Nucleus accumbens (tissue), 56 donors: ENCODE measurements at places on chromosomes 1 and 21.

DNA sequence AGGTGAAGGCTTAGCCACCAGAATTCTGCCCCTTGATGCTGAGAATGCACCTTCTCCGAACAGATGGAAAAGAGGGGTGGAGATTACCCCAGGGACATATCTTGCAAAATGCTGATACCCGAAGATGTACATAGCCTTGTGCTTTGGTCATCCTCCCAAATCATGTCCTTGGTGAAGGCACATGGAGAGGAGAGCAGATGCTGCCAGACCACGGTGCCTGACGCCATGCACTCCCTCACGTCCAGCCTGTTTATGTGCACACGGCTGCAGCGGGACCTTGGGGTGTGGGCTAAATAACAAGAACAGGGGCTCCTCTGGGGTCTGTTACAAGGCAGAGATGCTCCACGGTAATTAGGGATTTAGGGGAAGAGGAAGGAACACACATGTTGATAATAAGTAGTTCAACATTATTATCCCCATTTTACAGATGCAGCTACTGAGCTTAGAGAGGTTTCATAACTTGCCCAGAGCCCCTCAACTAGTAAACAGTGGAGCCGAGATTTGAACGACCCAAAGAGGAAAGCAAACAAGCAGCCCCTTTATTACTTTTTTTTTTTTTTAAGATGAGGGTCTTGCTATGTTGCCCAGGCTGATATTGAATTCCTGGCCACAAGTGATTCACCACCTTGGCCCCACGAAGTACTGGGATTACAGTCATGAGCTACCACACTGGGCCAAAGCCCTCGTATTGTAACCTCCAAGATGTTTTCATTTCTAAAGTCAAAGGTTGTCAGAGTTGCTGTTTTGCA lies 12.9 kb downstream of the EPHX1 start:
- DNase-seq, result no peak

- no peak for DNase-seq
These were observed 294.2 kb downstream of the KIF26B start for GRCh38 chr1:245448975-245449431.

GRCh38 chr21:21039624-21040170 lies 41.5 kb downstream of the NCAM2 start:
- DNase-seq, result no peak

- no peak for DNase-seq
These were observed 59.6 kb downstream of the RPS6KC1 start for GRCh38 chr1:213110349-213111300.
